ENCODE measurements at places on chromosomes 13 and 19. TPM values are rescaled to one million over a fixed set of nuclear protein-coding genes. Genes with fewer than 3 reads are reported as not detected.

DNA sequence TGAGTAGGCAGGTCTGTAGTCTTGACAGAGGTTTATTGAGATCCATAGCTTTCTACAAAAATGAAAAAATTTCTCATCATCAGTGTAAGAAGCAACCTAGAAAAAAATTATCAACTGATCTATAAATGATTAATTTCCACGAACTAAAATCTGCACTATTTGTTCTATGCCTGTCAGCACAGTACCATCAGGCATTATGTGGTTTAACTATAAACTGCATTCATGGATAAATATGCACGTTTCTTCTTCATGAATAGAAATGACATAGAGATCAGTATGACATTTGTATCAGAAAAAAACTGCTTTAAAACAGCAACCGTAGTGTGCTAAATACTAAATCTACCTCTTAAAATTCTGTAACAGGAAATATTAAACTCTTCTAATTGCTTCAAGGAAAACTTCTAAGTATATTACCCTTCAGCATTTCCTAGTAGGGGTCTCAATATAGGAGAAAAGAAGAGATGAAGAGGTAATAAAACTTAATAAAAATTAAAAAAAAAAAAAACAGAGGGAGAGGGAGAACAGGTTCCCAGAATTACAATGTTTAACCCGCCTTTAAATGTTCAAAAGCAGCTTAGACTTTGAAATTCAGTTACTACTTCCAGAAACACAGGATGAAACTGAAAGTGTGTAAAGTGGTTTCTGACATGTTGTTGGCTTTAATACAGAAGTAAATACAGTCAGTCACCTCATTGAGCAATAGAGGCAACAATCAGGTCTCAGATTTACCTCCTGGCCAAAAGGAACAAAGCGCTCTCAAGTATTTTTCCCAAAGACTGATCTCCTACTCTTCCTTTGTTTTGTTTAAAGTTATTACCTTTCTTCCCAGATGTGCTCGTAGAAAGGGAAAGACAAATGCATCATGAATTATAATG is 144.4 kb downstream of the DIAPH3 start:
- DNase-seq, result no peak

The IQCN gene
- total RNA-seq, result 30.1 TPM

The ZNF69 gene
- total RNA-seq, result 39.8 TPM

DNA sequence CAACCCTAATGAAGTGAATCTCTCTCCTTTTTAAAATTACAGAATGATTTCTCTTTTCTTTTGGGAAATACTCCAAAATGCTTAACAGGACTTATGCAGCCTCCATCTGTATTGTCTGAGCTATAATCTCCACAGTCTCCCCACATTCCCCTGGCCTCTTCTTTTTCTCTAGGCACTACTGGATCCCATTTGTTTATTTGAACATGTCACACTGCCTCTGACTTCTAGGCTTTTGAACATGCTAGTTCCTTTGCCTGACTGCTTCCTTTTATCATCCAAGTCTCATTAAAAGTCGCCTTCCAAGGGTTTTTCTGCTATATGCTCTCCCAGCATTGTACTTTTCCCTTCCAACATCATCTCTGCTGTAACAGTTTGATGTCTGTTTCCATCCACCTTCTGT is 548.7 kb downstream of the PCDH9 start:
- no peak for DNase-seq

DNA sequence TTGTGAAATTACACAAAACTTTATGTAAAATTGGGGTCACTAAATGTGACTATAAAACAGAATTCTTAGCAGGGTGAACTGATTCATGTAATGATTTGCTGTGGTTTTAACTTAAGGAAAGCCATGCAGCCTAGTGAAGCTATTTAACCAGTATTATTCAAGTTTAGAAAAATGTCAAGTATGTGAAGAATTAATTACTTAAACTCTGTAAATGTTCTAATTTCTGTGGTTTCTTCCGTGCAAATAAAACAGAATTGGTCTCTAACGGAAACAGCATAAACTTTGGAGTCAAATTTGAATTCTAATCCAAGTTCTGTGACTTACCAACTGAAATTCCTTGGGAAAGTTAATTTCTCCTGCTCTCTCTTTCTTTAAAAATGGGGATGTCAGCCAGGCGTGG is 13.3 kb downstream of the CDC16 start:
- DNase-seq, result no peak

DNA sequence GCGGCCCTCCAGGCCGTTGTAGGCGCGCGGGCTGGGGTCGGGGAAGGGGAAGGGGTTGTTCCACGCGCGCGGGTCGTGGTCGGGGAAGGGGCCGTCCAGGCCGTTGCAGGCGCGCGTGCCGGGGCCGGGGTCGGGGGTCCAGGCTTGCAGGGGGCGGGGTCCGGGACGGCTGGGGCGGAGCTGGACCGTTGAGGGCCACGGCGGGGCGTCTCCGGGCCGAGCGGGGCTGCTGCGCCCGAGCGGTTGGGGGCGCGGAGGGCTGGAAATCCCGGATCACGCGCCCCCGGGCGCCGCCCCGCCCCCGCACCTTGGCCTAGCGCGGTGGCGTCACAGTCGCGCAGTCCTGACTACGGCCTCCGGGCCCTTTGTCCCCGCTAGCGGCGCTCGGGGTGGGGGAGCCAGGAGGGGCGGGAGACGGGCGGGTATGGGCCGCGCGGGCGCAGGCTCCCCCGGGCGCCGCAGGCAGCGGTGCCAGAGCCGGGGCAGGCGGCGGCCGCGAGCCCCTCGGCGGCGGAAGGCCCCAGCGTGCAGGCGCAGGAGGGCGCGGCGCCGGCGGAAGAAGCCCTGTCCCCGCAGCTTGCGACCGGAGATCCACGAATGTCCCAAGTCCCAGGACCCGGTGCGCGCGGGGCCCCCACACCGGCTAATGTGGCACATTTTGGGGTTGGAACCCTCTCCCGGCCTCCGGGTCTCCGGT is 665 bp downstream of the GPX4 start:
- DNase-seq, result peak; percentile 78

GRCh38 chr13:46569456-46569855 is 16.5 kb downstream of the LRCH1 start:
- DNase-seq, result no peak

GRCh38 chr19:2050349-2050990 is 574 bp downstream of the MKNK2 start:
- no peak for DNase-seq

The DAPK3 gene
- total RNA-seq, result 111 TPM

DNA sequence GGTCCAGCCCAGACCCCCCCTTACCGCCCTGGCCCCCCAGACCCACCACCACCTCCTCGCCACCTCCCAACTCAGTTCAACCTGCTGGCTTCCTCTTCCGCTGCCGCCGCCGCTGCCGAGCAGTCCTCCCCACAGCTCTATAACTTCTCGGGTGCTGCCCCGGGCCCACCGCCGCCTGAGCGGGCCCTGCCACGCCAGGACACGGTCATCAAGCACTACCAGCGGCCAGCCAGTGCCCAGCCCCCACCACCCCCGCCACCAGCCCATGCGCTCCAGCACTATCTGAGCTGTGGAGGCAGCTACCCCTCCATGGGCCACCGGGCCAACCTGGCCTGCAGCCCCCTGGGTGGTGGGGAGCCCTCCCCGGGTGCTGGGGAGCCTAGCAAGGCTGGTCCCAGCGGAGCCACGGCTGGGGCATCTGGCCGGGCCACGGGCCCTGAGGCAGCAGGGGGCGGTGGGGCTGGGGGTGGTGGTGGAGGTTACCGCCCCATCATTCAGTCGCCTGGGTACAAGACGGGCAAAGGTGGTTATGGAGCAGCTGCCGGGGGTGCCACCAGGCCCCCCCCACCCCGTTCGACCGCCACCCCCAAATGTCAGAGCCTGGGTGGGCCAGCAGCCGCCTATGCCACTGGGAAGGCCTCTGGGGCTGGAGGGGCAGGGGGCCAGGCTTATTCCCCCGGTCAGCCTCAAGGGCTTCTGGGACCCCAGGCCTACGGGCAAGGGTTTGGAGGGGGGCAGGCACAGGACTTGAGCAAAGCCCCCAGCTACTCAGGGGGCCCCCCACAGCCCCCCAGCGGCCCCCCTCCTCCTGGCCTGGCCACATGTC is 4.2 kb downstream of the PRR12 start:
- no peak for DNase-seq

The UBE2S gene
- total RNA-seq, result 188 TPM

DNA sequence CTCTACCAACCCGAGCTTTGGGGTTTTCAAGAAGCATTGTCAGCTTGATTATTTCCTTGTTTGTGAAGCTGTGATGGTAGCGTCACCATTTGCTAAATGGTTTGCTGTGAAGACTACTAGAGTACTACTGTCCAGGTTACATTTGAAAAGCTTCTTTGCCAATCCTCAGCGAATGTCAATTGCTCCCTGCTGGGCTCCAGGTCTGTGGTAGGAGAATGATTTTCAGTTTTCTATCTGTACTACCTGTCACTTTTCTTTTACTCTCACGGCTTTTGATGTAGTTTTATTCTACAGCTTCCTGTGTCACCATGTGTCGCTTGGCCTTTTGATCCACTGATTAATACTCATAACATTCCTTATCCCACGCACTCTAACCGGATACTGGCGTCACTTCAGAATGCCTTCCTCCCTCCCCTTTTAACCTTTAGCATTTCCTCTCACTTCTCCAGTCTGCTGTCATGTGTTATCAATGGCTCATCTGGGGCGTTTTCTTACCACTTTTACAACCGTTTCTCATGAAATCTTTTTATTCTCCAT is 7.5 kb upstream of the GPR183 start:
- DNase-seq, result no peak

- DNase-seq, result no peak
These were observed 29.1 kb downstream of the PEX11G start for GRCh38 chr19:7459773-7460172.

DNA sequence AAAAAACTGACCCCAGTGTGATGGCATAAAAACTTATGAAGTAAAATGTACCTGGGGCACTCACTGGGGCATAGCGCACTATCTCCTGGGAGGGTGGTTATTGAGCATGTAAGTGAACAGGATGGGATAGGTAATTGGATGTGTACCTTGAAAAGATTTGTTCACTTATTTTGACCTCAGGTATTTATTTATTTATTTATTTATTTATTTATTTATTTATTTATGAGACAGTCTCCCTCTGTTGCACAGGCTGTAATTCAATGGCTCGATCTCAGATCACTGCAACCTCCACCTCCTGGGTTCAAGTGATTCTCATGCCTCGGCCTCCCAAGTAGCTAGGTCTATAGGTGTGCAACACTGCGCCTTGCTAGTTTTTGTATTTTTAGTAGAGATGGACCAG is 5.9 kb upstream of the ZNF626 start:
- no peak for DNase-seq

- no peak for DNase-seq
These were observed 1832.8 kb upstream of the MIR17HG start for GRCh38 chr13:89514534-89515312.
